WERI-Rb-1 (cell line): ENCODE measurements at places on chromosomes 1 and 21.

DNA sequence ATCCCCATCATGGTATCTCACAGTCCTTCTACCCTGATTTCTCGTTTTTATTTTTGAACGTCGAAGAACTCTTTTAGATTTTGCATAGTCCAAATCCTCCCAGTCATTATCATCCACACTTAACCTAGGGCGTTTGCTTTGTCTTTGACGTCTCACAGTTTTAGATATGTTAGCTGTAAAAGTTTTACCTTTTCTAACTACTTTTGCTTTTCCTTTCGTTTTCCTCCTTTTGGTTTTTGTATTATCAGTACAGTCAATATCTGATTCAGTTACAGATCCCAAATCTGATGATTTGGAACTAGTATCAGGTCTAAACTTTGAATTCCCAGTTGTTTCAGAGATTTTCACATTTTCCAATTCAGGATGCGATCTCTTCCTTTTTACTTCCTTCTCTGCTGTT lies 13.1 kb upstream of the PSMG1 start:
- no peak for DNase-seq

GRCh38 chr1:236159704-236160539 lies 17.6 kb downstream of the GPR137B start:
- no peak for DNase-seq

DNA sequence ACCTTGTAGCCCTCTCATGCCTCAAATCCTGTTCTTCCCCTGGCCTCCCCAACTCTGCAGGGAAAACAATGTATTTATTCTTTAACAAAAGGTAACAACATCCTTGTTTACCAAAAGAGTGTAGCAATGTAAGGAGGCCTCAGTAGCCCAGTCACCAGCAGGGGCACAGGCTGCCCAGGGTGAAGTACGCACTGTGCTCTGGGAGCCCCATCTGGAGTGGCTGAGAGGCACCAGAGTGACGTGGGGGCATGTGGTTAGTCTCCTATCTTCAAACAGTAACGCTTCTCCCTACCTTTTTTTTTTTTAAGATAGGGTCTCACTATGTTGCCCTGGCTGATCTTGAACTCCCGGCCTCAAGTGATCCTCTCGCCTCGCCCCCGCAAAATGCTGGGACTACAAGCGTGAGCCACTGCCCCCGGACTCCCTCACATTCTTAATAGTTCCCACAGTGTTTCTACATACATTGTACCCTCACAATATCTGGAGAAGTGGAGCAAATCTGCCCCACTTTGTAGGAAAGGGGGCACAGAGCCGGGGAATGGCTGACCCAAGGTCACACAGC lies 51.3 kb upstream of the ECE1 start:
- no peak for DNase-seq

GRCh38 chr1:16484501-16484835 lies 29.6 kb downstream of the RNU1-1 start:
- DNase-seq: no peak

- DNase-seq: no peak
Observed at GRCh38 chr1:109732390-109732881, 8.4 kb downstream of the GSTM3 start.

- peak; percentile 6 for DNase-seq
Observed at GRCh38 chr1:1926346-1926811, 7.3 kb upstream of the TMEM52 start.

DNA sequence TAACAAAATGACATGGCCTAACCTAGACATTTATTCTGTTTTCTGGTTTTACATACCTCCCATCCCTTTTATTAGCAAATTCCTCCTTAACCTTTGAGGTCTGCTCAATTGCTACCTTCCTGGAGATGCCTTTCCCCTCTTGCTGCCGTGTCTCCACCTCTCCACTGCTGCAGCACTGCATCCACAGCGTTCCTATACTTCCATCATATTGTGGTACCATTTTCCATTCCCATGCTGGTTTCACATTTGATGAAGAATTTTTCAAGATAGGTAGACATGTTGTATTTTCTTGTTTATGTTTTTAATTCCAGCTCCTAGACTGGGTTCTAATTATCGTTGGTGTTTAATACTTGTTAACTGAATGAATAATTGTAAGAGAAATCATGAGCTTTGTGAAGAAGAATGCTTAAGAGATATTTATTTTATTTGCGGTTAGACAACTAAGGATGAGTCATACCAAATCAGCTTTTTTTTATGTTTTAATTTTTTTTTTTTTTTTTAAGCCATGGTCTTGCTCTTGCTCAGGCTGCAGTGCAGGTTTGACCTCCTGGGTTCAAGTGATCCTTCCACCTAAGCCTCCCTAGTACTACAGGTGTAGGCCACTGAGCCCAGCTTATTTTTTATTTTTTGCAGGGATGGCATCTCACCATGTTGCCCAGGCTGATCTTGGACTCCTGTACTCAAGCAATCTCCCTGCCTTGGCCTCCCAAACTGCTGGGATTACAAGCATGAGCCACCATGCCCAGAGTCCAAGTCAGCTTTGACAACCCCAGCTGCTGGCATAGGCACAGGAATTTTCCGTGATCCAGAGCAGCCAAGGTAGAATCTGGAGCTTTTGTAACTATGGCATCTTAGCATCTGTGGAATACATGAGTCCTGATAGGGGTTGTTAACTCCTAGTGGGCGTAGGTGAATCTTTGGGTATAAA lies 44.0 kb downstream of the ATP6V1G3 start:
- DNase-seq: no peak

GRCh38 chr1:89615676-89616598 lies 17.0 kb upstream of the LRRC8C start:
- DNase-seq: peak; percentile 38

- peak; percentile 59 for DNase-seq
Observed at GRCh38 chr1:16021681-16022080, at the start of gene CLCNKA. Gene CLCNKA, plus strand, starts transcription at chr1:16022036. Its CDS starts 584 bp downstream, at chr1:16022620.

DNA sequence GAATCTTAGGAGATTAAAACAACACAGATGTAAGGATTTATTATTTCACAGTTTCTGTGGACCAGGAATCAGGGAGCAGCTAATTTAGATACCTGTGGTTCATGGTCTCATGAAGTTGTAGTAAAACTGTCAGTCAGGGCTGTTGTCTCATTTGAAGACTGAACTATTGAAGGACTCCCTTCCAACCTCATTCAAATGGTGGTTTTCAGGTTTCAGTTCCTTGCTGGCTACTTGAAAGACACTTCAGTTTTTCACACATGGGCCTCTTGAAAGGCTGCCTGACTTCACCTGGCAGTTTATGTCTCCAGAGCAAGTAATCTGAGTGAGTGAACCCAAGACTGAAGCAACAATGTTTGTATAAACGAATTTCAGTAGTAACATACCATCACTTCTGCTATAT lies 915.9 kb downstream of the PLA2G4A start:
- no peak for DNase-seq

- no peak for DNase-seq
Observed at GRCh38 chr1:151756291-151756690, 7.0 kb downstream of the MRPL9 start.

- no peak for DNase-seq
Observed at GRCh38 chr1:182651339-182651724, 33.1 kb downstream of the RGS8 start.

DNA sequence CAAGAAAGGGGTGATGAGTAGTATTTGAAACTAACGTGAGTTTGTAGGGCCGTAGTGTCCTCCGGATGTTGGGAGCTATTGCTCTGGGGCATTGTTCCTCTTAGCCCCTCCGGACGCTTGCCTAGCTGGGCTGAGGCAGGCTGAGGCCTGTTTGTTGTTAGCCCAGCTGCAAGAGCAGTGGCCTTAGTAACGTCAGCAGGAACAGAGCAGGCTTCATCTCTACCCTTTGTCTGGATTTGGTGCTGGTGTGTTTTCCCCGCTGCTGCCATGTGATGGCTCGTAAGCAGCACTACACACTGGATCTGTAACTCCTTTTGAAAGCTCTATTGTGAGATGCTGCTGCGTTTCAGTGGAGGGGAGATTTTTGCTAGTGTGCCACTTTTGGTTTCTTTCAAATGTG lies 57.6 kb downstream of the DNM3 start:
- no peak for DNase-seq

DNA sequence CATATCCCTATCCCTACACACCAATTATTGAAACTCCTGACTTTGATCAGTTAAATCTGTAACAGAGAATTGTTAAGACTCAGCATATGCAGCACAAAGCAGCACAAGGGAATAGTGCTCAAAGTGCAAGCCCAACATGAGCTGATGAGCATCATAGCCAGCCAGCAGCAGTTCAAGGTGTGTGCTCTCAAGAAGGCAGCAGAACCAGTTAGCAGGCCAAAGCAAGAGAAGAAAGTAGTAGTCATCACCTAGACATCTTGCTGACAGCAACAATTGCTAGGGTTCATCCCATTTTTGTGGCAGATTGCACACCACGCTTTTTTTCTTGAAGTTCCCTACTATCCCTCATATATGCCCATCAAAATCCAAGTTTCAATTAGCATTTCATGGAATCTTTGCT lies 478.3 kb downstream of the COL11A1 start:
- no peak for DNase-seq

DNA sequence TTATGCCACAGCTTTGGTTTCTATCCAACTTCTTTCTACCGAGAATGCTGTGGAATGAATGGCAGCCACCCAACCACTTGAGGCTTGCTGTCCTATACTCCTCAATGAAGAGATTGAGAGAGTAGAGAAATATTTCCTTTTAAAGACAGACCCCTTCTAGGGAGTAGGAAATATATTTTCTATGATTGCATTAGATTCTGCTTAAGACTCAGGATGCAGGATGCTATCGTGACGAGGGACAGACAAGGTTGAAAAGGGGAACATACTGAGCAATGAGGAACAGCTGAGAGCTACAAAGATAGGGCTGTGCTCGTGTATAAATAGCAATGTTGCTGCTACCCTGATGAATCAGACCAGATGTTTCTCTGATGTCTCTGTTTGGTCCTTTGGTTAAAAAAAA lies 7.1 kb upstream of the RASAL2 start:
- DNase-seq: no peak

- DNase-seq: no peak
Observed at GRCh38 chr1:113320272-113320671, 70.0 kb upstream of the MAGI3 start.

- DNase-seq: no peak
Observed at GRCh38 chr1:119139403-119139802, 1.1 kb downstream of the WARS2 start.

GRCh38 chr1:181317261-181317930 lies 165.9 kb upstream of the CACNA1E start:
- no peak for DNase-seq

DNA sequence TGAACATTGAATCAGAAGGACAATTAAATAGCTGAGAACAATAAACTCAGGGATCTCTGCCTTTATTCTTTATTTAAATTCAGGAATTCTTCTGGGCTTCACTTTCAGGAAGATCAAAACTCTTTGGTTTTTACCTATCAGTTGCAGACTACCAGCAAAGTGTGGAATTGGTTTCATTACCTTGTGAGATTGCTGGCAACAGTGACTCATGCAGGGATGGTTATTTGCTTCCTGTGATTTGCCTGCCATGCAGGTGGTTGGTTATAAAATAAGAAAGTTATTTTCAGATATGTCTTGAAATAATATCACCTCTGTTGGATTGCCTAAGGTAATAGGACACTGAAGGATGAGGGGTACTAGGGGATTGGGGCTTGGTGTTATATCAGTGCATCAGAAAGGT lies 204.6 kb downstream of the PTBP2 start:
- no peak for DNase-seq

DNA sequence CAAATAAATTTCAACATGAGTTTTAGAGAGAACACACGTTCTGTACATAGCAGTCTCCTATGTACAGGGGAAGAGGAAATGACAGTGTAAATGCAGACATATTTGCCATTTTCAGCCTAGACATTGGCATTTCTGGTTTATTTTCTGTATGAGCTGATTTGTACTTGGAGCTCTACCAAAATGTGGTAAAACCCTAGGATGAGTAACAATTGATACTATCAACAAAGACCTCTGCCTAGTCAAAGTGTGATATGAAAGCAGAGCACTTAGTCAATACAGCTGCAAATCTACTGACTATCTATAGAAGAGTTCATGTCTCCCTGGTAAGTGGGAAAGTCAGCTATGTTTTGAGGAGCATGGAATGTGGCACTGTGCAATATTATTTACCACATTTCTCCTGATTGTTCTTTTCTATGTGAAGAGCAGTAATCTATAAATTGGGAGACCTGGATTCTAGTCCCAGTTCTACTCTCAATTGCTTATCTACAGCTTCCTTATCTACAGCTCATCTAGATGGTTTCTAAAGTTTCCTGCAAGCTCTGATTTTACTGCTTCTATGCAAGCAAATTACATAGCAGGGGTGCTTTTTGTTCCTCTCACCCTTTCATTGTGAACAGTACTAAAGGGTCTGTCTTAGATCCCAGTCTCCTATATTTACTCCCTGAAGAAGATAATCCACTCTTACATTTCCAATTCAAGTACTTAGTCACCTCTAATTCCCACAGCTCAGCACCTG lies 334.2 kb downstream of the NTNG1 start:
- no peak for DNase-seq

GRCh38 chr1:232273011-232273410 lies 356.9 kb downstream of the SIPA1L2 start:
- DNase-seq: no peak

DNA sequence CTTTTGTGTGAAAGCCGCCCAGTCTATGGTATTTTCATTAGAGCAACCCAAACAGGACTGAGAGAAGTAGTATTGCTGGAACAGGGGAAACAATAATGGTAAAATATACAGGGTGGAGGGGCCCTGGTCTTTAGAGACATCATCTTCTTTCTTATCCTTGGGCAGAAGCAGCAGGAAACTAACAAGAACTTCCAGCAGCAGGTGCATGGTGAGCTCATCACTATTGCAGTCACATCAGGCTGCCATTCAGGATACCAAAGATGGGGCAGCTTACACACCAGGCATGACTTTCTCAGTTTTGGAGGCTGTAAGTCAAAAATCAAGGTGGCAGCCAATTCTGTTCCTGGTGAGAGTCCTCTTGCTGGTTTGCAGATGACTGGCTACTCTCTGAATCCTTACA lies 478.3 kb upstream of the RUNX1 start:
- DNase-seq: no peak

DNA sequence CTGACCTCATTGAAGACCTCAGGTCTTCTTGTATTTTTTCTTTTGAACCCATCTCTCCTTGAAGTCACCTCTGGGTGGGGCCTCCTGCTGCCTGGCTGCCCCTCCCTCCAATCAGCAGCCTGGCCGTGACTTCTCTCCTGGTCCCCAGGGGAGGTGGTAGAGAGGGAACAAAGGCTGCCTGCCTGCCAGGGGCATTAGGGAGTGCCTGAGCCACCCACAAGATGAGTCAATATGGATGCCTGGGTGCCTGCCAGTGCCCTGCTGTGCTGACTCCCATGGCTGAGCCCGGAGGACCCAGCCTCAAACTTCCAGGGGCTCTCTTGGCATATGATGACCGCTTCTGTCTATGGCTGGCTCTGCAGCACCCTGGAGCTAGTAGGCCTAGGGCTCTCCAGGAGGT lies 5.3 kb upstream of the CDCP2 start:
- DNase-seq: no peak

- DNase-seq: no peak
Observed at GRCh38 chr21:16108561-16109075, 378.8 kb downstream of the USP25 start.

GRCh38 chr21:16536643-16537434 lies 807.1 kb downstream of the USP25 start:
- DNase-seq: no peak

GRCh38 chr1:113146242-113147072 lies 73.5 kb downstream of the LRIG2 start:
- DNase-seq: no peak

GRCh38 chr1:156319664-156320063 lies 18.4 kb downstream of the CCT3 start:
- DNase-seq: no peak
